ENCODE measurements at places on chromosomes 1 and 21.

GRCh38 chr1:173411835-173412742 lies 65.0 kb upstream of the PRDX6 start:
- DNase-seq = no peak

DNA sequence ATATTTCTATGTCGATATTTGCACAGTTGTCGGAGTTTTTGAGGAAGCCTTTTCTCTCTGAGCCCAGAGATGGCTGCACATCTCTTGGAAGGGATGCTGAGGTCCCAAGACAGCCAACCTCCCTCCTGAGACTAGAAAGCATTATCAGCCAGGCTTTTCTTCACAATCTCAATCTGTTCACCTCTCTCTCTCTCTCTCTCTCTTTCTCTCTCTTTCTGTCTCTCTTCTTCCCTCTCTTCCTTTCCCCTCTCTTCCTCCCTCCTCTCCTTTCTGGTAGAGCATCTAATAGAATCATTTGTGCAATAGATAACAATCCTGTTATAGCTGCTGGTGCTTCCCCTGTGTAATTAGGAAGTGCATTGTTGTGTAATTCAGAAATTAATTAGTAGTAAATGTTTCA lies 131.8 kb downstream of the CAPN8 start:
- DNase-seq = no peak

GRCh38 chr1:203662360-203662759 lies 35.7 kb downstream of the ATP2B4 start:
- DNase-seq = no peak

GRCh38 chr1:44151808-44152207 lies 10.4 kb upstream of the KLF18 start:
- no peak for DNase-seq

DNA sequence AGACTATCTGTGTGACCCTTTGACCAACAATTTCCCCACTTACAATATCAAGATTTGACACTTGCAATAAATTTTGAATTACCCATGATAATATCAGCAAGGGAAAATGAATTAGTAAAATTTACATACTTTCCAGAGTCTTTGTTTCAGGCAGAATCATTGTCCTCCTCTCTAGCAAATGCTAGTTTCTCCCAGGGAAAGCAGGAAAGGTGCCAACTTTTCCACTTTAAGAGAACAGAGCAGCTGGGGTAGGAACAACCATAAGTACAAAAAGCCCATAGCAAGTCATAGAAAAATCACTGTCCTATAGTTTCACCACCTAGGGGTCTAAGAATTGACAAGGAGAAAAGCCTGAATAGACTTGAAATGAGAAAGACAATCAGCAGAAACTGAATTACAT lies 67.1 kb upstream of the GUCA2B start:
- DNase-seq = no peak

- DNase-seq = peak; percentile 71
These were observed 9.8 kb downstream of the KCNA2 start for GRCh38 chr1:110596312-110596711.

DNA sequence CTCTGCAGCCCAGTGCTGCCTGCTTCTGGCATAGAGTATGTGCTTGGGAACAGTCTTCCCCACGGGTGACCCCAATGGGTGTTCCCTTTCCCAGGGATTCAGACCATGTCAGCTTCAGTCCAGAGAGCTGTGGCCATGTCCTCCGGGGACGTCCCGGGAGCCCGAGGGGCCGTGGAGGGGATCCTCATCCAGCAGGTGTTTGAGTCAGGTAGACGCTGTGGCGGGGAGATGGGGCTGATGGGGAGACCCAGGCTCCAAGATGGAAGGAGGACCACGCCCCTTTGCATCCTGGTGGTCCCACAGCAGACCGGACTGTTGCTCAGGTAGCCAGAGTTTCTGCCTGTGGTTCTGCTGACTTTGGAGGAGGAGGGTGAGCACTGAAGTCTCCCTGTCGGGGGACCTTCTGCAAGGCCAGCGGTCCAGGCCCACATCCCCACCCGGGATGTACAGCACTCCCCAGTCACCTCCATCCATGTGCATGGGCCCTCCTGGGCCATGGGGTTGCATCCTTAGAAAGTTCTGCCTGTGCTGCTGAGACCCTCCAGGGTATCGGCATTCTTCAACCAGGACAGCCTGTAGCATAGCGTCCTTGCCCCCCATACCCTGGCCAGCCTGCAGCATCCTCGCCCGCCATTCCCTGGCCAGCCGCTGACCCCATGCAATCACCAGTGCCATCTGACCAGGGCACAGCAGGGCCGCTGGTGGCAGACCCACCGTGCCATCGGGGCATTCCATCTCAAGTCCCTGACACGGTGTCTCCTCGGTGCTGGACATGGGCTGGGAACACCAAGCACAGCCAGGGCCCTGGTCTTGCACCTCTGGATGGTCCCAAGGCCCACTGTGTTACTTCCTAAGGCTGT lies 2.8 kb downstream of the AIRE start:
- no peak for DNase-seq

Data from G401 (cell line).